ENCODE measurements at places on chromosomes 5 and 9.
A peak's percentile ranks its signal among the peaks of the same experiment; 100 is the strongest.

DNA sequence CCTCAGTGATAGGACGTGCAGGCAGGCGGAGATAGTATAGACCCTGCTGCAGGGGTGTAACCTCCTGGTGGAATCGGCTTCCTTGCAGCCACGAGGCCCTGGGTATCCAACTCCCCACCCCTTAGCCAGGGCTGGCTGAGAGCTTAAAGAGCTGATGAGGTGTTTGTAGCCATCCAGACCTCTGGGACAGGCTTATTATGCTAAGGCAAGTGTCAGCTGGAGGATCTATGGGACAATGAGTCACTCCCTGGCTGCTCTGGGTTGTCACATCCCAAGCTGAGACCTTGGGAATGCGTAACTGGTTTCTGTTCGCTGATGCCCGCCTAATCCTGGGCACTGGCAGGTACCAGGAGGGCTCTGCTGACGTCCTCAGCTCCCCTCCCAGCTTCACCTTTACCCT is 38.9 kb downstream of the DAB2IP start:
- no peak for DNase-seq

DNA sequence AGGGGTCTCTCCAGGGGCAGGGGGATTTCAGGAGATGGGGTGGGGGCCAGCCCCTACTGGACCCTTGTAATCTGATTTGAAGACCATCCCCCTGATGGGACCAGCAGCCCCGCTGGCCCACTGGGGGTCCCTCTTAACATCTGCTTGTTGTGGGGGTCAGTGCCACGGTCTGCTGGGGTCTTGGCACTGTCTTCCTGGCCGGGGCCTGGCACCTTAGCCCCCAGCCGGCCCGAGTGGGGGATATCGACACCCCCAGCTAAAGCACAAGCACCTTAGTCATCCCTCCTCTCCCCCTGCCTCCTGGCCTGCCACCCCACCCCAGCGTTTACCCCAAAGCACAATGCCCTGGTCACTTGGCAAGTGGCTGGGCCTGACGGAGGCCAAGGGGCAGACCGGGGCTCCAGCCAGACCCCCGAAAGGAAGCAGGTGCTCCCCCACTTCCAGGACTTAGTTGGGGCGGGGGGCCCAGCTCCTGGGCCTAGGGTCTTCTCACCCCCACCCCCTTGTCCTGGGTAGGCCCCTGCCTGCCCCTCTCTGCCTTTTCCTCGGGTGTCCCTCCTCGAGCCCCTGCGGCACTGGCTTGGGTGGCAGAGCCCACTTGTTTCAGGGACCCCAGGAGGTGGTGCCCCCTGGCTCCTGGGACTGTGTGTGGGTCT is 1.4 kb upstream of the NFX1 start:
- DNase-seq, result peak; percentile 19

DNA sequence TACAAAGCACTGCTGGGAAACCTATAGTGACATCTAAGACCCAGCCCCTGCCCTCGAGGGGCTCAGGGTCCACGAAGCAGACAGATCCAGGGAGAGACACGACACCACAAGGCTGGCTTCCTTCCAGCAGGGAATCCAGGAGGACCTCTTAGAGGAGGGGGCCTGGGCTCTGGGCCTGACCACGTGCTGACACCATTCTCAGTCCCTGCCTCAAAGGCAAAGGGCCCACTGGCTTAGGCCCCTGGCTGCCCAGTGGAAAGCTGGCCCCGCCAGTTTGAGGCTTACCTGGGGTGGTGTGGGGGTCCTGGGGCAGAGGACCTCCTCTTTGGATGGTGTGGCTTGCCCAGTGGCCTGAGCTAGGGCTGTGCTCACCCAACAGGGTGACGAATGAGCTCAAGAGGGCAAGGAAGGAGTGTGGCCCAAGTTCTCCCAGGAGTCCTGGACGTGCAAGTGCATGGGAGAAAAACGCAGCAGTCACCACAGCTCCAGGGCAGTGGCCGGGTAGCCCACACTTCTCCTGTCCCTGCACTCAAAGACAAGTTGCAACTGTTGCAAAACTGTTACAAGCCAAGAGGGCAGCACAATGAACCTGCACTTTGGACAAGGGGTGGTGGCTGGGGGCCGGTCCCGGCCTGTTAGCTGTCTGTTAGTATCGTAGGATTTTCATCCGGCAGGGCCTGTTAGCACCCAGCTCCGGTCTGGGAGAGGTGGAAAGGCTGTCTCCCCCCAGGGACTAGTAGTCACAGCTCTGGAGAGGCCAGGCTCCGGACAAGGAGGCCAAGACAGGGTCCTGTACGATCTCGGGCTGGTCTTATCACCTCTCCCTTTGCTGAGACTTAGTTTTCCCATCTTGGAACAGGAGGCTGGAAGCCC is 1.5 kb upstream of the SARDH start:
- DNase-seq, result no peak

- DNase-seq, result no peak
These were observed 1.0 kb downstream of the PRDM6 start for GRCh38 chr5:123089914-123090660.

DNA sequence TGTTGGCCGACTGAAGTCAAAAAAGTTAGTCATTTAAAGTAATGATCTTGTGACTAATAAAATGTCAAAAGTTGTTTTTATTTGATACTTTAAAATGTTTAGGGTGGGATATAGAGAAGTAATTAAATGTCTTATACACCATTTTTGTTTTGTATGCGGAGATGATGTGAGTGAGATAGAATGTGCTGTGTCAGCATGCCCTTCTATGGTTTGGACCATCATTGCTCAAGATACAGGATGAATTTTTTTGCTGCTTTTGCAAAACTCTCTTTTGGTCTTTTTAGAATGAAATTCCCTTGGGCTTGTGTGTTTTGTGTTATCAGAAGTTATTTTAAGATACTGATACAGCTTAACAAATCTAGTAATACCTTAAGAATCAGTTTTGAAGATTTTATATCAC is 12.5 kb downstream of the SRFBP1 start:
- DNase-seq, result no peak

DNA sequence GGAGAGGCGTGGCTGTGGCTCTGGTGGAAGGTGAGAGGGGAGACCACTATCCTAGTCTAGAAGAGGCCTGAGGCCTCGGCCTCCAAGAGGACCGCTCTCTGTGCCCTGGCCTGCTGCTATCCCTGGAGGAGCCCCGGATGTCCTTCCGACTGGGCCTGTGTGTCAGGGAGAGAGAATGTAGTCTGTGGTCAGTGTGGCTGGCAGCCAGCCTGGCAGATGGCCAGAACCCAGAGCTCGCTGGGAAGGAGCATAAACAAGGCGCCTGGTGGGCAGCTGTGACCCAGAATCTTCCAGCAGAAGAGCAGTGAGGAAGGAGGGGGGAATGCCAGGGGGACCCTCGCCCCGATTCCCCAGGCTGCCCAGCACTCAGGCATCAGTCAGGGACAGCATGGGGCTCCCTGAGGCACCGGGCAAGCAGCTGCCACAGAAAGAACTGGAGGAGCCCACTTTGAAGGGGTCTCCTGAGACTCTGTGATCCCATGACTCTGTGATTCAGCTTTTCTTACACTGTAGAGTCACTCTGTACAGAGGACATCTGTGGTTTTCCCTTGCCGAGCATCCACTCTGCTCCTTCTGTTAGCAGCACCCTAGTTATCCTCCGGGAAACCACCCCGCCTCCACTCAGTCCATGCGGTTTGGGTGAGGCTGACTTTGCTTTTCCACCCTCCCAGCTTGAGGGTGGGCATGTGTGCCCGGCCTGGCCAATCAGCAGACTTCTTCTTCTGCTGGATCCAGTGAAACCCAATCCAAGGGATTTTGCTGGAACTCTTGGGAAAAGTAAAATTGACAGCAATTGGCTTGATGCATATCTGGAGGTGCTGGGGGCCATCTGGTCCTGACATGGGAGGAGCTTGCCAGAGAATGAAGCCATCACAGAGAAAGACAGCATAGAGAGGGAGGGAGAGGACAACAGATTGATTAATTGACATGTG is 46.2 kb upstream of the PWWP2A start:
- DNase-seq, result no peak

GRCh38 chr9:32672469-32672868 is 37.0 kb upstream of the TAF1L start:
- DNase-seq, result no peak

DNA sequence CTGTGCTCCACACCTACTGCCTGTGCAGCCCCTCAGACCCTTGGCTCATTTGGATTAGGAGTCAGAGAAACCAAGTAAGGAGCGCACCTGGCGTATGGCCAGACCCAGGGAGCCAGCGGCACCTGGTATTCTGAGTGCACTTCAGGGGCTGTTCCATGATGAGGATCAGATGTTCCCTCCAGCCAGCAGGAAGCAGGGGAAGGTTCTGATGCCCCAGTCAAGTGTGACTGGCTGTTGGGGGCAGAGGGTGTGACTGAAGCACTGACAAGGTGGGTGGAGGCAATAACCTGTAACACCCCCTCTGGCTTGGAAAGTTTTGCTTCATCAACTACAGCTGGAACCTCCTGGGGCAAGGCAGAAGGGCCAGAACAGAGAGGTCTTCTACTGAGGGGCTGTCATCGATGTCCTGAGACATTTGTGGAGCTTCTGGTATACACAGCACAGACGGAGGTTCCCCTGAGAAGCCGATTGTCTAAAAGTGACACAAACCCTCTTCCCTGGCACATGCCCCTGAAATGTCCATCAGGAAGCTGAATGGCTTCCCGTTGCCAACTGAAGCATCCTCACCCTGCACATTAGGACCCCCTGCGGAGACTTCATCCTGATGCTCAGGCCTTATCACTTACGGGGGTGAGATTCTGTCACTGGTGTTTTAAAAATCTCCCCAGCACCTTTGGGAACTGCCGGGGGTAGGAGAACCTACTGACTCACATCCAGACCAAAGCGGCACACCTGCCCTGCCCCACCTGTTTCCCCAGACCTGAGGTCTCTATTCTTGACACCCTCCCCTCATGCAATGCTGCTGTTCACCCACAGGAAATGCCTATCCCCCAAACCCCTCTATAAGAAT is 21.1 kb downstream of the TRAF1 start:
- no peak for DNase-seq

GRCh38 chr9:23464275-23464674 is 361.8 kb downstream of the ELAVL2 start:
- DNase-seq, result no peak

GRCh38 chr9:120308495-120308894 is 271.5 kb downstream of the CDK5RAP2 start:
- DNase-seq, result no peak

All from activated CD8-positive, alpha-beta memory T cell treated with anti-CD3 and anti-CD28 coated beads, Interleukin-2, amount 50 U/mL, for 4 hours (primary cell).